Stimulated activated CD8-positive, alpha-beta memory T cell treated with anti-CD3 and anti-CD28 coated beads, Interleukin-7, amount 100 ng/mL, for 1 hour (primary cell): ENCODE measurements at places on chromosomes 1 and 21.

DNA sequence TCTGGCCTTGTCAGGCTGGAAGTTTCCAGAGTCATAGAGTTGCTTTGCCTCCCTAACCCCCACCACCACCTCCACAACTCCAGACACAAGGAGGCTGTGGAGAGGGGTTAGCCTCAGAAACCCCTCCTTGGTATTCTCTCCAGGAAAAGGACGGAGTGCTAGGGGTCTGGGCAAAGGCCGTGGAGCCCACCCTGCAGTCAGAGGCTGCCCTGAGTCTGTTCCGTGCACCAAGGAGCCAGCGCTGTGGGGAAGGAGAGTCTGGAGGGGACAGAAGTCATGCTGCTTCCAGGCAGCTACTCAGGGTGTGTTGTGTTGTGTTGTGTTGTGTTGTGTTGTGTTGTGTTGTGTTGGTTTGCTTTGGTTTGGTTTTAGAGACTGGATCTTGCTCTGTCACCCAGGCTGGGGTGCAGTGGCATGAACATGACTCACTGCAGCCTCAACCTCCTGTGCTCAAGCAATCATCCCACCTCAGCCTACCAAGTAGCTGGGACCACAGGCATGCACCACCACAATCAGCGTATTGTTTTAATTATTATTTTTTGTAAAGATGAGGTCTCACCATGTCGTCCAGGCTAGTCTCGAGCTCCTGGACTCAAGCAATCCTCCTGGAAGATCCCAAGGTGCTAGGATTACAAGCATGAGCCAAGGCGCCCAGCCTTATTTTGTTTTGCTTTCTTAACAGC, 122.2 kb upstream of the TMEM51 start:
- no peak for DNase-seq

- DNase-seq: no peak
Measured at GRCh38 chr21:44643741-44644310, 2.4 kb upstream of the KRTAP10-11 start.

DNA sequence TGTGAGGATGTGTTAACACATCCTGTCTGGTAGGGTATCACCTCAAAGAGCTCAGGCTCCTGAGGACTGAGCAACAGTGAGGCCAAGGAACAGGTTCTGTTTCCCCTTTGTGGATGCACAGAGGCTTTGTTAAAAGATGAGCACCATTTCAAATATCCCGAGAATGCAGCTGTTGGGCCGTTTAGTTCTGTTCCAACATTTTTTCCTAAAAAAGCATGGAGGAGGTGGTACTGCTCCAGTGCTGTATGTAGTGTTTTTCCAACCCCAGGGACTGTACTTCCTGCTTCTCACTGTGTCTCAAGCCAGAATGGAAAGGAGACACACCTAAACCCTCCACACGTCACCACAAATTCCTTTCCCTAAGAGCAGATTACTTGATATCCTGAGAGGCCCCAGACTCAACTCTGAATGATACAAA, 53.8 kb upstream of the BCL10 start:
- DNase-seq: no peak

DNA sequence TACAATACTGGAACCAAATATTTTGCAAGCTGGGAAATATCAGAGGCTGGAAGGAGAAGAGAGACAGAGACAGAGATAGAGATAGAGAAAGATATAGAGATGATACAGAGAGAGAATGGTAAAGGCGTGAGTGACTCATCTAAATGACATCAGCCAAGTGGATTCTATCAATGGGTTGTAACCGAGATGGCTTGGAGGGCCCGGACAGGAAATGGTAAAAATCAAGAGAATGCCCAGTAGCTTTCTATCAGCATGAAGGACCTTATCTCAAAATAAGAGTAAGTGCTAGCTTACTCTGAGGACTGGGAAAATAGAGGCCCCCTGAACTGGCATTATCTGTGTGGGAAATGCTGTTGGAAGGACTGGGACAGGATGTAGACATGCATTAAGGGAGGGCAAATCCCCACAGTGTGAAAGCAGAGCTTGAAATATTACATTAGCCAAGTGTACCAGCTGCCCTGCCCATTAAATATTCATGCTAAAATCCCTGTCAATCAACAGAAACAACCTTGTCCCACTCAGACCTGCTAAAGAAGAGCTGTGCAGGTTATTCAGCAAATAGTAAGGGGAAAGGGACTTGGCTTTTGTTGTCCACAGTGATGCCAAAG, 76.6 kb upstream of the ZNF644 start:
- no peak for DNase-seq

- no peak for DNase-seq
Measured at GRCh38 chr1:247175458-247175857, 3.6 kb upstream of the ZNF124 start.

DNA sequence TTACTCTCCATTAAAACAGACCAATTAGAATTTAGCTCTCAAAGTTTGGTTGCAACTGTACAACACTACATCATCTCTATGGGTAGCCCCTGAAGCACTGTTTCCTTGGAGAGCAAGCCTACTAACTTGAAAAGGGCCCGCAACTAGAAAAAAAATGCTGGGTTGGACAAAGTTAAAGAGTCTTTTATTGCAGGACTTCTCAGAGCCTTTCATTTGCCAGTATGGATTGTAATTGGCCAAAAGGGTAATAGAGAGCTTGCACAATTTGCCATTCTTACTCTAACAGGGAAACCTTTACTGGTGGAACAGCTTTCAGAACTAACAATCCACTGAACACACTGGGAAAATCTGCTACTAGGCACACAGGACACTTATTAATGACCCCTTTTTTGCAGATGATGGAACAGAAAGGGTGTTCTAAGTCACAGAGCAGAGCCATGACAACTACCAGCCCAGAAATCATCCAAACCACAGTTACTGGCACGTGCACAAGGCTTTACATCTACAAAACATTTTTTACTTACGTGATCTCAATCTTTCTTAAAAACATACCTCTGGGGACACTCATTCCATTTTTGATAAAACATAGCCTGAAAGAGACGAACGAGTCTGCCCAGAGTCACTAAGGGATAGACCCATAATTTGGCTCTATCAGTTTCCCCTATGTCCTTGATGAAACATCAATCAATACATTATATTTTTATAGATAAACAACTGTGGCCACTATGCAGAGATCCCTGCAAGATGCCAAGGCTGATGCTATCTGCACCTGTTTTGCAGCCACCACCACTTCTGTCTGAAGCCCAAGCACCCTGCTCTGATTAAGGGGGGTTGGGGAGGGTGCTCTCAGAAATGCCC, 176.3 kb upstream of the EDN2 start:
- DNase-seq: no peak

GRCh38 chr1:226972931-226973330, 32.8 kb downstream of the COQ8A start:
- DNase-seq: no peak

- DNase-seq: no peak
Measured at GRCh38 chr1:93349231-93350135, 3.8 kb downstream of the DR1 start.

- no peak for DNase-seq
Measured at GRCh38 chr1:109931911-109932636, 21.4 kb downstream of the CSF1 start.

DNA sequence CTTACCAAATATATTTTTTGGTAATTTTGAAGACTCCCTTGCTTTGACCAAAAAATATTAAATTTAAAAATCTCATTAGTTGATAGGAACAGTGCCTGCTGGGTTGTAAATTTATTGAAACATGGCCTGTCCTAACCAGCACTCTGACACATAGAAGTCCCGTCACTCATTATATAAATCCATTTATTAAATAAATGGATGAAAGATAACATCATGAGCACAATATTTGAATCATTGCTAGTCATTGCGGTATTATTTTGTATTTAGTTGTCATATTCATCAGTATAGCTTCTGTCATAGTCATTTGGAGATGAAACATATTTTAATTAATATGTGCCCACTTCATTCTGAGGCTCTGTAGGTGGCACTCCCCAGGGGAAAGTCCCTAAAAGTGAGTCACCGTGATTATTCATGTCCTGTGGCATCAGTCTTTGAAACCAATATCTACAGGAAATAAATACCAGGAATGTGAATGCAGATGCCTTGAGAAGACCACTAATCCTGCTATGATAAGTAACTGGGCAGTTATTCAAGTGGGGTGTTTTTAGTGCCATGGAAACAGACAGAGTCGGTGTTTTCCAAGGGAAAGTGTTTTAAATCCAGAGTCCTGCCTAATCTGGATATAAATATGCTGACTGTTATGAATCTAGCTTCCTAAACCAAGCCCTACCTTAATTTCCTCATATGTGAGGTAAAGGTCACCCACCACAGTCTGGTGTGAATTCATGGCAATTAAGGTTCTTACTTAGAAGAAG, 302.0 kb downstream of the DUSP10 start:
- no peak for DNase-seq

- DNase-seq: peak; percentile 14
Measured at GRCh38 chr1:6497215-6497866, 5.9 kb upstream of the PLEKHG5 start.

GRCh38 chr1:50901872-50902271, 58.2 kb downstream of the FAF1 start:
- no peak for DNase-seq
